ENCODE measurements at places on chromosomes 2 and 18.

DNA sequence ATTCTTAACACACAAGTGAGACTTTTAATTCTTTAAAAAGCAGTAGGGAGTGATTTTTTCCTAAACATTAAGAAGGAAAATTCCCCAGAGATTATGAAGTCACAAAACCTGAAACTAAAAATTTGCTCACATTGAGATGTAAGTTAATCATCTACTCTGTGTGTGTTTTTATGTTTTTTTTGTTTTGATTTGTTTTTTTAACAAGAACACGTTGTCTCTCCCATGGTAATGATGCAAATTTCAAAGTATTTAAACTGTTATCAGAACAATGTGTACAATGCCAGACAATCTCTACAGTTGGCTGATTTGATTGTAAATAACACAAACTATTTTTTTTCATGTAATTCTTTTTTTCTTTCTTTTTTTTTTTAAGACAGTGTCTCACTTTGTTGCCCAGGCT is 71.5 kb downstream of the COLEC12 start:
- DNase-seq, result no peak

DNA sequence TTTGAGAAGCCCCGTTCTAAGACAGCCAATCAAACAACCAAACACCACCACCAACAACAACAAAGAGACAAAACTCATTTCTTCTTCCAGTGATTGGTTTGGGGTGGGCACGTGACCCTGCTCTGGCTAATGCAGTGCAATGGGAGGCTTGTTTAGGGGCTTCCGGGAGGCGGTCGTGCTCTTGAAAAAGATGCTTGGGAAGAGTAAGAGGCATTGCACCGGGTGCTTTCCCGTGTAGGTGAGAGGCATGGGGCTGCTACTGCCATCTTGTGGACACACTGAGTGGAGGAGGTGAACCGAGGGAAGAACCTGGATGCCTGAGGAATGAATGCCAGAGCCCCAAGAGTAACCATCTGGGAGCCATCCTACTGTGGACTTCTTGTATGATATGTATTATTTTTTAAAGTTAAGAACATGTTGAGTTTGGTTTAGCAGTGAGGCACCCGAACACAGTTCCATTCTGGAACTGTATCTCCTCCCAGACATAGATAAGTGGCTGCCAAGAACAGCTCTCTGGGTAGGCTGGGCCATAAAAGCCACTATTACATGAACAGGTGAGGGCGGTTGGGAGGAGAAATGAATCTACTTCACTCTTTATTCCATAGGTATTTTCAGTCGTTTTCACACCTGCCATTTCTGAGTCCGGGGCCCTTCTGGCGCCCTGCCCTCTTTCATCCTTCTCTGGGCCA is 19.1 kb upstream of the ARHGAP25 start:
- DNase-seq, result peak; percentile 85

DNA sequence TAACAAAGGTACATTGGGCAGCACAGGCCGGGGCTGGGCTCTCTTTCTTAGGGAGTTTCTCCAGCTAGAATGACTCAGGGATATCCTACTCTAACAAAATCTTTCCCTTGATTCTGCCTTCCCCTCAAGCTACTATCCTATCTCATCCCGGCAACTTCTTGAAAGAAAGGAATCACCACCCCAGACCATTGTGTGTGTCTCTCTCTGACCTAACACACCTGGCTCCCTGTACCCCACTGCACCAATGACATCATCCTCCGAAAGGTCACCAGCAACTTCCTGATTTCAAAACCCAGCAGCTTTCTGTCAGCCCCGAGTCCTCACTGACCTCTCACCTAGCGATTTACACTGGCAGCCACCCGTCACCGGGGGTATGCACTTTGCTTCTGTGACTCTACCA is 72.1 kb upstream of the MAP4K4 start:
- DNase-seq, result no peak

DNA sequence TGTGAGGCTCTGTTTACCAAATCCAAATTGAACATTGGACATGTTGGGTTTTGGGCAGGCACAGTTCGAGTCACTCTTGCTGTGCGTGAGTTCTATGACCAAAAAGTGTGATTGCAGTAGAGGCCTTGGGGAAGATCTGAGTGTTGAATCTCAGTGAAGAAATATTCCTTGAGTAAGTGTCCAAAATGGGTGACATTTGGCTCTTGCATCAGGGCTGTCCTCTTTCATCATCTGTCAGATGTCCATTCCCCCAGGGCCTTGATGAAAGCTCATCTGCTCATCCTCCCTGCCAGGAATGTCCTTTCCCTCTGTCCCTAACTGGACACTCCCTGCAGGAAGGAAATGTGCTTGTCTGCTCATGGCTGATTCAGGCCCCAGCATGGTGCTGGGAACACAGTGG is 6.4 kb upstream of the SFTPB start:
- DNase-seq, result no peak

DNA sequence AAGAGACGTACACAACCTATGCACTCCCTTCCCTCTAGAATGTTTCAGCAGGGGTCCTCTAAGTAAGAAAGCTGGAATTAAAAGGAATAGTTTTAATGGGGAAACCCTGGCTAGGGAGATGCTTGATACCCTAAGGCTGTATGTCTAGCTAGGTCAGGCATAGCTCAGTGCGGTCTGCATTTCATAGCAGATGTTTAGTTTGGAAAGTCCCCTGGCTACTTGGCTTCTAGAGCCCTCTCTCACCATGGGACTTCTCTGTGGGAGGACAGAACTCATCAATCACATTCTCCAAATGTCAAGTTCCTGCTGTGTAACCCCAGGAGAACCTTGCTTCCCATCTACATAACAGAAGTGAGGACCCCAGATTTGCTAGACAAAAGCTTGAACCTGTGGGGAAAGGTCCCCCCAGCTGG is 24.1 kb upstream of the ANXA4 start:
- no peak for DNase-seq

DNA sequence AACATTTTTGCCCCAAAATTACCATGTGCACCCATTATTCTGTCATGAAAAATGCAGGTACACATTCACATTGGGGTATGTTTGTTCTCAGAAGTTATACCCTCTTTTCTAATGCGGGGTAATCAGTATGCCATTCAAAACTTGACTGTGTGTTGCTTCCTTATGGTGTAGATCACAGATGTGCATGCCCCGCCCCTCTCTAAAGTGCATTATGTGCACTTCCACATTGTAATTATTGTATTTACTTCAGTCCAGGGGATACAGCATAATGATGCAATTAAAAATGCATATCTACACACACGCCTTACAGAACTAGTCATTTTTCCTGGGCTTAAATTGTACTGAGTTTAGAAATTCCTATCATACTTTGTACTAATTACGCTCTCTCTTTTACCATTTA is 48.8 kb downstream of the SLC9A2 start:
- DNase-seq, result no peak

DNA sequence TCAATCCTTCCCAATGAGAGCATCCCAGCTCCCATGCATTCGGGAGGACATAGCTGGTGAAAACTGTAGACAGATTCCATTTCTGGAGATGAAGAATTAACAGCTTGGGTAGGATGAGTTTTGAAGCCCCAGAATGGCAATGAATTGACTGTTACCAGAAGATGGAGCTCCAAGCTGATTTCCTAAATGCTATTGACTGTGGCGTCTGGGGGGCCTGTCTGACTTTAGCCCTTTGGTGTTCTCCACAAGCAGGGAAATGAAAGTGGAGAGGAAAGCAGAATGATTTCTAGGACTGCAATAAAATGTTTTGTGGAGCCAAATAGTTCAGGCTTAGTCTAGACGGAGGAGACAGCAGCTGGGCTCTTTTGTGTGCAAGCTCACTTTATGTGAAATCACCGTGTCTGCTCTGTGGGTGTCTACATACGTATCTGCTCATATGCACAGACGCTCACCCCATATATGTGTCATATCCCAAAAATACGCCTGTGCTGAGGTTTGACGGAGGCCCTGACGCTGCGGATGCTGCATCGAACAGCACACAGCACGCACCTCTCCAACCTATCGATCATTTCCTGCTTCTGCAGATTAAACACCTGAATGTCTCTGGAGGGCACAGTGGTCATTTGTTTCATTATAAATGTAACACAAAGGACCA is 166.4 kb upstream of the PXDN start:
- no peak for DNase-seq

DNA sequence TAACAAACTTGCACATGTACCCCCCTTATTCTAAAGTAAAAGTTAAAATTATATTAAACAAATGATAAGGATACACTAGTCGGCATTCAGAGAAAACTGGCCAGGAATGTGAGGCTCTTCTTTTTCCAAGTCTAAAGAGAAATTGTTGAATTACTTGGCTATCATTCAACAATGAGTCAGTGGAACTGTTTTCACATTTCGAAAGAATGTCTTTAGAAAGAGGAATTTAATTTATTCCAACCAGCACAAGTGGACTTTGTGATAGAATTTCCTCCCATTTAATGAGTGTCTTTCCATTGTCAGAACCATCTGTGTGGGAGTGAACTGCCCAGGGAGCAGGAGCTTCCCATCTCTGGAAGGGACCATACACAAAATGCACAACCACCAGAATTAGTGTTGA is 792.2 kb downstream of the EPHA4 start:
- peak; percentile 39 for DNase-seq

- DNase-seq, result no peak
Observed at GRCh38 chr2:156779416-156780120, 343.4 kb downstream of the GPD2 start.

DNA sequence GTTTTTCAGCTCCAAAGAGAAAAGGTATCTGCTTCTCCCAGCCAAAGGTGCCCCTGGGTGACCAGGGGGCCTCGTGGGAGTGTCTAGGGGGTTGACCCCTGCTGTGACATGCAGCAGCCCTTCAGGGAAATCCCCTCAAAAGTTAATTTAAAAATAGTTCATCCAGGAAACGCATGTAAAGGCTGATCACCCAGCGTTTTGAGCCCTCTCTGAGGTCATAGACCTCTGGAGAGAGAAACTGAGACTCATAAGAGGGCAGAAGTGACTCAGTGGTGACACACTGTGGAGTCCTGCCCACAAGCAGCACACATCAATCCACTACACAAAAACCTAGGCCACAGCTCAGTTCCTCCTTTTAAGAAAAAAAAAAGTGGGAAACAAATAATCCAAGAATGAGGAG is 11.9 kb downstream of the GAL3ST2 start:
- DNase-seq, result no peak

DNA sequence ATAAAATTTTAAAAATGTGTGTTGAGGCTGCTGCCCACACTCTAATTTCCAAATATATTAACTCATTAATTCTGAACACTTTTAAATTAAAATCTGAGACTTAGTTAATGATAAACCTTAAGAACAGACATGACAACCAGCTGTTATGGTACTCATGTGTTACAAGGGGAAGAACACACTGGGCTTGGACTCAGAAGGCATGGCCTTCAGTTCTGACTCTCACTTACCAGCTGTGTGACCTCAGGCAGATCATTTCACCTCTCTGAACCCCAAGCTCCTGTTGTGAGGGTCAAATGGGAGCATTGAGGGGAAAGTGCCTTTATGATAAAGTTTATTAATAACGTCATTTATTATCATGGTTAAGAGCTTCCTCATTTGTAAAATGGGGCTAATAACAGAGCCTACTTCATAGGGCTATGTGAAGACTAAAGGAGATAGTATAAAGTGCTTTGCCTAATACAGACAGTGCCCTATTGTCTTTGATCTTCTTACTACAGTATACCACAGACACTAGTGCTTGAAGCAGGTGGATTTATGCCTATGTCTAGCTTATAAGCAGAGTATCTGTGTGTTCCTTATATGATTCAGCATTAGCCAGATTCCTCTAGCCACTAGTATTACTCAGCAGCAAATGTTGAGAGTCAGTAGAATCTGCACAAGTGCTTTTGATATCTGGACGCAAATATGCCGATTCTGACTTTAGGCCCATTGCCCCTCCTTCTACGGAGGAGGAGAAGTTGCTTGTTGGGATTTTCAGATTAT is 99.6 kb downstream of the SGPP2 start:
- no peak for DNase-seq

DNA sequence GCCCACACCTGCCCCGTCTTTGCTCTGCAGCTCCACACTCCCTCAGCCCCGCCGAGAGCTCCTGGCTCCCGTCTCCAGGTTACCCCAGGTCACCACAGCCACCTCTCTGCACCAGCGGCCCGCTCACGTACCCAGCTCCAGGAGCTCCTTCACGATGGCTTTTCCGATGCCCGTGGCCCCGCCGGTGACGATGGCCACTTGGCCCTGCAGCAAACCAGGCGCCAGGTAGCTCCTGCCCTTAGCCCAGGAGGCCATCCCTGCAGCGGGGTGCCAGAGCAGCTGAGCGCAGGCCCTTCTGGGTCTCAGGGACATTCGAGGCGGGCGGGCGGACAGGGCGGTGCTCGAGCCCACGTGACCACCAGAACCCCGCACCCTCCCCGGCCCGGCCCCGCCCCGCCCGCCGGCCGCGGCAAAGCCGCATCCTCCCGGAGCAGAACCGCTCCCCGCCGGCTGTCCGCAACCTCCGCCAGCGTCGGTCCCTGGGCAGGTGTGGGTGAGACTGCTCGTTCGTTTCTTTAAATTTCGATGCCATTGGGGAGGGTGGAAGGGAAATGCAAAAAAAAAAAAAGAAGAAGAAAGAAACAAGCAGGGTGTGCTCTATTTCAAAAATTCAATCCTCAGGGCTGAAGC is at the start of the genes PECR and TMEM169:
PECR (minus strand) TSS at position 323 of the 630 bp plus-strand sequence; CDS start at position 255, 68 bp downstream.
TMEM169 (plus strand) TSS at position 433 of the 630 bp plus-strand sequence. CDS start 14,045 bp downstream, outside the sequence.
- peak; percentile 92 for DNase-seq

DNA sequence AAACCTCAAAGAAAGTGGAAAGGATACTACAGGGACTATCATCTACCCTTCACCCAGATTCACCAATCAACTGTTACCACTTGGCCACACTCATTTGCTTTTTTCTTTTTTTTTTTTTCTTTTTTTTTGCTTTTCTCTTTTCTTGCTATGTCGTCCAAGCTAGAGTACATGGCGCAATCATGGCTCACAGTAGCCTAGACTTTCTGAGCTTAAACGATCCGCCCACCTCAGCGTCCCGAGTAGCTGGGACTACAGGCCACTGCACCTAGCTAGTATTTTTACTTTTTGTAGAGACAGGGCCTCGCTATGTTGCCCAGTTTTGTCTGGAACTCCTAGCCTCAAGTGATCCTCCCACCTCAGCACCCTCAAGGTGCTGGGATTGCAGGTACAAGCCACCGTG is 24.0 kb downstream of the BIN1 start:
- DNase-seq, result no peak

- no peak for DNase-seq
Observed at GRCh38 chr2:10245021-10245420, 57.7 kb upstream of the HPCAL1 start.

GRCh38 chr2:71864085-71864484 is 283.6 kb downstream of the CYP26B1 start:
- DNase-seq, result no peak

GRCh38 chr2:167144179-167144898 is 256.1 kb downstream of the XIRP2 start:
- DNase-seq, result no peak

DNA sequence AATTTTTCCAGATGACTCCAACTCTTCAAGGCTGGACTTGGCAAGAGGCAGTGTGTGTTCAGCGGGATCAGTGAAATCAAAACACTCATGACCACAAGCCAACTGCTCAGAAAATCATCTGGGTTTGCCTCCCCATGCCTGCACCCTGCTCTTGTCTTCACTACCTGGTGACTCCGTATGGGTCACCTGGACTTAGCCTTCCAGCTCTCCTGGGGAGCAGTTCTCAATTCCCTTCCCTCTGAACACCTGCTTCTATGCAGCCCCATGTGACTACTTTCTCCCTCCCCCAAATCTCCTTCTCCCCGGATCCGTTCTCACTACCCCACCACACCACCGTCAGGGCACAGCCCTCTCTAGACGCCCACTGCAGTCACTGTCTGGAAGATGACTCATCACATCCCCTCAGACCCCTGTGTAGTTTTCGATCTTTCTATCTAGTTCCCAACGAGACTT is 130.2 kb upstream of the ID2 start:
- DNase-seq, result no peak

GRCh38 chr2:10668402-10669012 is 21.3 kb downstream of the NOL10 start:
- DNase-seq, result peak; percentile 35

Measured in urothelium cell line (cell line).